Effector CD8-positive, alpha-beta T cell (primary cell): ENCODE measurements at places on chromosomes 12 and 14.
A peak's percentile ranks its signal among the peaks of the same experiment; 100 is the strongest.

- no peak for DNase-seq
Observed at GRCh38 chr12:110436231-110436630, 13.9 kb downstream of the ARPC3 start.

DNA sequence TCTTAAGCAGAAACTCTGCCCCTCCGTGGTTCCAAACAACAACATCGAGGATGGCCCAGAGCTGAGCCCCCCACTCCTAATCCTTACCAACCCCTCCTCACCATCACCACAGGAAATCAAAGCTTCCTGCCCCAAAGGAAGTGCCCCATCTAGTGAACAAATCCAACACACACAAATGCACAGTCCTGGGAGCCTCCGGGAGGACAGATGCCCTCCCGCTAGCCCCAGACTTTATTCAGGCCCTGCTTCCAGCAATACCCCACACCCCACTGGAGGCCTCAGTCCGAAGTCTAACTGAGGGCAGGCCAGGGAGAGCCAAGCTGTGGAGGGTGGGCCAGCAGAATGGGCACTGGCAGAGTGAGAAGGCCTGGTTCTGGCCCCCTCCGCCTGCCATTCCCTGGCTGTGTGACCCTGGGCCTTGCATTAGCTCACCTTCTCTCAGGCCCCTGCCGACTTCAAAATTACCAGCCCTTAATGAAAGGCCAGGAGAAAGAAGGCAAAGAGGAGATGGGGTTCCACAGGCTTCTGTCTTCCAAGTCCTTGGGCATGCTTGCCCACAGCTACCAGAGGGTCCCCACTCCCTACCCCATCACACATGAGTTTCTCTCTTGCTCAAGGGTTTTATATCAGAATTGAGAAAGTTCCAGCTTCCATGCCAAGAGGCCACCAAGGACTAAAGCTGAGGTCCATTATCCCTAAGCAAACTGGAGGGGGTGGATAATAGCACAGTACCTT is 2.3 kb downstream of the HDAC7 start:
- DNase-seq: no peak

GRCh38 chr14:91143862-91144261 is 30.0 kb downstream of the DGLUCY start:
- DNase-seq: no peak

GRCh38 chr12:116200812-116201211 is 76.7 kb downstream of the MED13L start:
- DNase-seq: no peak

GRCh38 chr12:116236148-116236731 is 41.3 kb downstream of the MED13L start:
- DNase-seq: peak; percentile 12

- no peak for DNase-seq
Observed at GRCh38 chr14:101726954-101727302, 34.6 kb upstream of the PPP2R5C start.

DNA sequence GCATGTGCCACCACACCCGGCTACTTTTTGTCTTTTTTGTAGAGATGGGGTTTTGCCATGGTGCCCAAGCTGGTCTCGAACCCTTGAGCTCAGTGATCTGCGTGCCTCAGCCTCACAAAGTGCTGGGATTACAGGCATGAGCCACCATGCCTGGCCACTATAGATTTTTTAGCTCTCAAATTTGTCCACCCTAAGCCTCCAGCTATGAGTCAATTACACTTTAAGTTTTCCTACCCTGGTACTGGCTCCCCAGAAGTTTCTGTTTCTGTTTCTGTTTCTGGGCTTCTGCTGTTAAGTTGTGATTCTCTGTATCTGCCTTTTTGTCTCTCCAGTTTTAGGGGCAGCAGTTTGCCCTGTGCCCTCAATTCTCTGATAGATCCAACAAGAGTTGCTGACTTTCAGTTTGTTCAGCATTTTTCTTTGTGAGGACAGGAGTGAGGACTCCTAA is 4.4 kb upstream of the TINF2 start:
- no peak for DNase-seq

- no peak for DNase-seq
Observed at GRCh38 chr14:98035396-98035795, 1236.6 kb downstream of the BCL11B start.

GRCh38 chr12:81257947-81258551 is 180.2 kb downstream of the ACSS3 start:
- no peak for DNase-seq

DNA sequence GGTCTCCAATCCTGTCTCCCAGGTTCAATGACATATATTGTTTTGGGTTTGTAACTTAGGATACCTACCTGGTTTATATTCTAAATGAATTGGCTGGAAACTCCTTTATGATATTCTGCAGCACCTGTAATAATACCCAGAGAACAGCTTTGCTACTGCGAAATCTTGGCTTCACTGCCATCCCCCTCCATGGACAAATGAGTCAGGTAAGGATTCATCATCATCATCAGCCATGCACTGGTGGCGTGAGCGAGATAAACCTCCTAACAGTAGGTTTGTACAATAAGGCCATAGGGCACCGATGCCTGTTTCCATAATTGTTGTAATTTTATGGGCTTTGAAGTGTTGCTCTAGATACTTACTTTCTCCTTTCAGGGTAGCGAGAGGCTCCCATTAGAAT is 10.7 kb downstream of the DDX47 start:
- no peak for DNase-seq

DNA sequence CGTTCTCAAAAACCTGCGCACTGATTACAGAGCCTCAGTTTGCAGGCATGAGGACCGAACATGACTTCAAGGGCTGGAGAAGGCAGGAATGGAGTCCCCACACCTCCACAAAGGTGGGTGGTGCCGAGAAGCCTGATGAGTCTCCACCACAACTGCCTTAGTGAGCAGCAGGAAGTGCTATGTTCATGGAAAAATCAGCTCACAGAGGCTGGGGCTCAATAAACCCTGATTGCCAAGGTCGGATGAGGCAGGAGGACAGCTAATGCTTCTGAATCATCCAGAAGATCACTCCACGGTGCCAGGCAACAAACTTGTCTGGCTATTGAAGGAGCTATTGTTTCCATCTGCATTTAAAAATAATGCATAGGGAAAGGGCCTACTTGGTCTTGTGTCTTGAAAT is 31.1 kb downstream of the APPL2 start:
- DNase-seq: no peak

DNA sequence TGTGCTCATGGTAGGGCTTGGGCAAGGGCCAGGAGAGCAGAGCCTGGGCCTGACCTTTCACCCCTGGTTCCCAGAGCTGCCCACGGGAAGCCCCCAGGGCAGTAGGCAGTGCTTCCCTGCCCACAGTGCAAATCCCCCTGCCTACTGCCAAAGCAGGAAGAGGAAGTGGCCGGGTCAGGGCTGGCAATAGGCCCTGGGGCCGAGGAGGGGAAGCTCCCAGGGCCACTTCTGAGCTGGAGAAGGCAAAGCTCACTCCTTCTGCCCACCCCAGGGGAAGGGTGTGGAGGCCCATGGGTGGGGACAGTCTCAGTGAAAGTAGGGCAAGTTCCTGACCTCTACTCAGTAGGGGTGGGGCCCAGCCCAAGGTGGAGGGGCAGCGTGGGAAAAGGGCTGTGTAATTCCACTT is 5.4 kb upstream of the NR4A1 start:
- no peak for DNase-seq

DNA sequence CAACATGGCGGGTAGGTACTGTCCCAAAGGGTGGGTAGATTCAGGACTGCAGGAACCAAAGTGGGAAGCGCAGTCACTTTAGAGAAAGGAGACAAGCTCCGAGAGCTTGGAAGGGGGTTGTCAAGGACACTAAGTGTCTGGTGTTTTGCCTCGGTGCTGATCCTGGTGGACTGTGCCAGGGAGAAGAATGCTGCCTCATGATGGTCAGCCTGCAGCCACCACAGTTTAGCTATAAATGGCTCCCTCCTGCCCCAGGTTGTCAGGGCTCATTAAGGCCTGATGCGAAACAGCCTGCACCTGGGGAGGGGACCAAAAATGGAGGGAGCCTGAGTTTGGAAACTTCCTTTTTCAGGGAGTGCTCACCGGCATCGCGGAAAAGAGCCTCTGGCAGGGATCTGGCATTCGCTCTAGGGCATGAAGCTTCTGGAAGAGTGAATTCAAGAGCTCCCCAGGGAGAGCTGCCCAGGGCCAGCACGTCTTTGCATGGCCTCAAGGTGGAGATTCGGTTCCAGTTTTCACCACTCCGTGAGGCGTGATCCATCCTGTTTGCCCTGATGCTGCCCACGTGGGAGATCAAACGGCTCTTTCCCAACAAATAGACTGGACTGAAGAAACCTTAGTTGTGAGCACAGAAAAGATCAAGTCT is 164.0 kb downstream of the FOXN3 start:
- DNase-seq: no peak

GRCh38 chr12:59651229-59651920 is 55.5 kb downstream of the SLC16A7 start:
- no peak for DNase-seq

DNA sequence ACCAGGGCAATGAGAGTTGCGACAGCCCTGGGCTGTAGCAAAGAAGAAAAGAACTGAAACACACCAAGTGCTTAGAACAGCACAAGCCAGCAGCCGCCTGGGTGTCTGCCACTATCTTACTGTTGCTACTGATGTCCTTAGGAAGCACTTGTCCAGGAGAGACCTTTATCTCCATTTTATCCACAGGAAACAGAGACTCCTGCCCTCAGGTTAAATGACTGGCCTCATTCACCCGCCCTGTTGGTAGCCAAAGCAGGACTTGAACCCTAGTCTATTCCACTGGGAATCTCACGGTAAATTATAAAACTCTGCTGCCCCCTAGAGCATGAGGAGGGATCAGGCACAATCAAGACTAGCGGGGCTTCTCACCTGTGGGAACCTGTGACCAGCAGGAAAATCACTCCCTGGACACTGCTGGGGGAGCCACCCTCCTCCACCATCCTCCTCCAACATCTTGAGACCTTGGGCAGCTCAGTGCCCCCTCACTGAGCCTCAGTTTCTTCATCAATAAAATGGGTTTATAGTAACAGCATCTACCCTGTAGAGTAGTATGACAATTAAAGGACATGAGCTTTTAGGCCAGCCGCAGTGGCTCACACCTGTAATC is 20.5 kb upstream of the TESC start:
- DNase-seq: peak; percentile 2

DNA sequence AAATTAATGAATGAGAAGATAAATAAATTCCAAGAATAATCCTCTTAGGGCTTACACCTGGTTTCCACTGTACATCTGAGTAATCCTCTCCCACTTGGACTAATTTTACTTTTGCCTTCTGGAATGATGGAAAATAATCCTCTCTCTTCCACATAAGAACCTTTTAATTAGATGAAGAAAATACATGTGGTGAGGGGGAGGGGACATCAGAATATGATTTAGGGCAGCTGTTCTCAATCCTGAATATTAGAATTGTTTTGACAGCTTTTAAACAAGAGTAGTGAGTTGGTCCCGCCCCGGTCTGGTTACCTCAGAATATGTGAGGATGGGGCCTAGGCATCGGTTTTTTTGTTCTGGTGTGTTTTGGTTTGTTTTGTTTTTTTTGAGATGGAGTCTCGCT is 51.5 kb downstream of the HECTD4 start:
- DNase-seq: no peak

GRCh38 chr12:31029916-31030562 is 43.6 kb upstream of the DDX11 start:
- no peak for DNase-seq

DNA sequence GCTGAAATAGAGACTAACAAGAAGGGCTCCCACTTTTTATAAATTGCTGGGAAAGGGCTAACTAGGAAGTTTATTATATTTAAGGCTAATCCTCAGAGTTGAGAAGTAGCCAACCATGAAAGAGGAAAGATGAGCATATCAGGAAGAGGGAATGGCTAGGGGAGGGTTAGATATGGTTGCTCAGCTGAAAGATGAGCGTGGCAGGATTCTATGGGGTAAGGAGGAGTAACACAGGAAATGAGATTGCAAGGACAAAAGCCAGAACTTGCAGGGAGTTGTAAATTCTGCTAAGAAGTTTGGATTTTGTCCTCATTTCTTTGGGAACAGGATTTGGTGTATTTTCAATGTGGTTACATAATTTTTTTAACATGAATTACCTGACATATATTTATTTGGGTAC is 127.4 kb upstream of the ATP2B1 start:
- no peak for DNase-seq

- no peak for DNase-seq
Observed at GRCh38 chr12:130825771-130826150, 13.3 kb downstream of the STX2 start.

GRCh38 chr14:39733741-39734140 is 301.5 kb upstream of the FBXO33 start:
- DNase-seq: no peak

GRCh38 chr12:108447168-108447832 is 67.8 kb upstream of the FICD start:
- DNase-seq: no peak

DNA sequence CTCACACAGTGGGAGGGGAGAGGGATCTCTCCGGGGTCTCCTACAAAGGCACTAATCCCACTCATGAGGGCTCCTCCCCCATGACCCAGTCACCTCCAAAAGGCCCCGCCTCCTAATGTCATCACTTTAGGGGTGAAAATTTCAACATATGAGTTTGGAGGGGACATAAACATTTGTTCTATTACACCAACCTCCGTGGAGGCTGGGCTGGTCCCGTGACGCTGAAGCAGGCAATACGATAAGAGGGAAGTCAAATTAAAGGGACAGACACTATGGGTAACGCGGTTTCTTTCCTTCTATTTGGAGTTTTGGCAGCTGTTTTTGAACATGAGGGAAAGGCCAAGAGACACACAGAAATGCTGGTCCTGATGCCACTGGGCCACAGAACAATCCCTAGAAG is 175.7 kb upstream of the VASH1 start:
- no peak for DNase-seq

GRCh38 chr12:94650143-94651056 is at the start of gene TMCC3:
TSS of gene TMCC3 (minus strand) at chr12:94650557. CDS start at chr12:94650430, 127 bp downstream.
- no peak for DNase-seq

- no peak for DNase-seq
Observed at GRCh38 chr14:65945327-65945726, 532.8 kb downstream of the FUT8 start.

DNA sequence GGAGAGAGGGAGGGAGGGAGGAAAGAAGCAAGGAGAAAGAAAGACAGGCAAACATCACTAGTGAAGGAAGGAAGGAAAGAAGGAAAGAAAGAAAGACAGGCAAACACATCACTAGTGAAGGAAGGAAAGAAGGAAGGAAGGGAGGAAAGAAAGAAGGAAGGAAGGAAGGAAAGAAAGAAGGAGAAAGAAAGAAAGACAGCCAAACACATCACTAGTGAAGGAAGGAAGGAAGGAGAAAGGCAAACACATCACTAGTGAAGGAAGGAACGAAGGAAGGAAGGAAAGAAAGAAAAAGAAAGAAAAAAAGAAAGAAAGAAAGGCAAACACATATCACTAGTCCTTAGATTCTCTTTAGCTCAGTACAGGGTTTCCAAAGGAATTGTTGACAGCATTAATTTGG is 5.3 kb downstream of the FZD10 start:
- DNase-seq: no peak

GRCh38 chr14:64760146-64760755 is 56.0 kb downstream of the PLEKHG3 start:
- no peak for DNase-seq

DNA sequence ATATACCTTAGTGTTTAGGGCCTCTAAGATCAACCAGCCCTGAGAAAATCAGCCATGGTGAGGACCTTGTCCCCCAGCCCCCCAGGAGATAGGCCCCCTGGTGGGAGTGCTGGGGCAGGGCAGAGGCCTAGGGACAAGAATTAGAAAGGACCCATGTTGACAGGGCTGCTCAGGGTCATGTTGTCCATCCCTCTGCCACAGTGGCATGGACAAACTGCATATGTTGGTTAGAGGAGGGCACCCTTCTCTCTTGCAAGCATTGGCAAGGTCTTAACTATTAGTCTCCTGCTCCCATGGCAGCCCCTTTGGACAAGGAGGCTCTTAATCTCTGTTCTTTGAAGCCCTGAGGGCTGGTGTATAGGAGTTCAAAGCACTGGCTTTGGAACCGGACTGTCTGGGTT is 755 bp upstream of the PTPN6 start:
- peak; percentile 23 for DNase-seq

- DNase-seq: no peak
Observed at GRCh38 chr12:117064596-117064995, 34.6 kb downstream of the TESC start.
